Cardiac muscle cell (in vitro differentiated cells and primary cell): ENCODE measurements at places on chromosomes 11 and 22.

- peak; percentile 63 for DNase-seq
These were observed 102.4 kb upstream of the FSHB start for GRCh38 chr11:30128269-30128932.

DNA sequence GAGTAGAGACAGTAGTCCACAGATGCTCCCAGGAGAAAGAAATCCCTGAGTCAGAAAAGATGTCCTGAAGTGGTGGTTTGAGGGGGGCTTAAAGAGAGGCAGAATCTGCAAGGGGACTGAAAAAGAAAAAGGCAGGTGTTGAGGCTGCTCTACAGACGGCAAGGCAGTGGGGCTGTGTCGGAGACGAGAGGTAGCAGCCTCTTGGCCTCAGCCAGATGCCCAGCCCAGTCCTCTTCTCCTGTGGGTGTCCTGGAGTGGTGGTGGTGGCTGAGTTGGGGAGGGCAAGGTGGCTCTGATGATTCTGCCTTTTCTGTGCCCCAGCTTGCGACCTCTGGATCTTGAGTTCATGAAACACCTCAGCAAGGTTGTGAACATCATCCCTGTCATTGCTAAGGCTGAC lies 9.3 kb upstream of the WBP2NL start:
- DNase-seq, result no peak

DNA sequence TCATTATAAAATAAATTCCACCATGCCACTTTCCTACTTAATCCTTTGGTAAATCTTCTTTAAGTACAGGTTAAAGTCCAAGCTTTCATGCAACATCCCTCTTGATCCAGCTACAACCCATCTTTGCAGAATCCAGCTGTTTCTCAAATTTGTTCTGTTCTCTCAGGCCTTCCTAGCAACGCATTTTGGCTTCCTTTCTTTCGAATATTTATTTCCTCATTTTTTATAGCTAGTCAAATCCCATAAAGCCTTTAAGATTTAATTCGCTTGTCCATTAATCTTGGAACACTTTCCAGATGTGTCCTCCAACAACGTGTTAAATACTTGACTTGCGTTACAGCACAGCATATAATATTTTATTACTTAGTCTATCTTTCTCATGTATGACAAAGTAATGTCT lies 600.1 kb upstream of the CHORDC1 start:
- no peak for DNase-seq

GRCh38 chr11:70633610-70634009 lies 235.3 kb downstream of the CTTN start:
- DNase-seq, result no peak

DNA sequence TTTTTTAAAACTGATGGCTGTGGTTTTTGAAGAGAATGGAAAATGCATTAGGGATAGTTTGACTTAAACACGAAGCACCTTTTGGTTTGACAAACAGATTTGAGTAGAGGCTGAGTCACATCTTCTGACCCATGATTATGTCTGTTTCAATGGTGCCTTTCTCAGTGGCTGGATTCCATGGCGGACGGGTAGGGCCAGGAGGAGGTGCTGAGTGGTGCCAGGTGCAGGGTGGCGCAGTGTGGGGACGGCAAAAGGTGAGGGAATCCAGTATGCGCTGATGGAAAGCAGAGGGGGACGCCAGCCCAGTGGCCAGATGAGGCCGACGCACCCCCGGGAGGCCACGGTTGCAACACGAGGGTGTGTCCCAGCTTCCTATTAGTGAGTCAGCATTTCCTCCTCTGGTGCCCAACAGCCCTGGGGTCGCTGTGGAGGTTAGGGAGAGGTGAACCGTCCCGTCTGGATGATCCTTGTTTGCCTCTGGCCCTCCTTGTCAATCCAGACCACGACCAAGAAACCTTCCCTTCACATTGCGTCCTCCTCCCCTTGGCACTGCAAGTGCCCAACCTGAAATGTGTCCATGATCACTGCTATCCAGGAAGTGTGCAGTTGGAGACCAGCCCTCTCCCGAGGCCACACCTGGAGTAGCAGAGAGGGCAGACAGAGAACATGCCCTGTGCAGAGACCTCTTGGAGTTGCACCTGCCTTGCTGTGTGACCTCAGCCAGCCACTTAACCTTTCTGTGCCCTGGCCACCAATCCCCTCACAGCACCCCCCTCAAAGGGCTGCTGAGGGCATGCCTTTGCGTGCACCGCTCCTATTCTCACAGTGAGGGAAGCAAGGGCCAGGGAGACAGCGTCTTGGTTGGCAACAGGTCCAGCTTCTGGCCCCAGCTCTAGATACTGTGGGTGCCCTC lies 32.5 kb upstream of the ATXN10 start:
- no peak for DNase-seq

- peak; percentile 81 for DNase-seq
These were observed 15.2 kb upstream of the NUP160 start for GRCh38 chr11:47863189-47863897.

- peak; percentile 5 for DNase-seq
These were observed 1.4 kb downstream of the PATZ1 start for GRCh38 chr22:31344578-31345330.

- DNase-seq, result peak; percentile 13
These were observed 14.7 kb downstream of the MPEG1 start for GRCh38 chr11:59197991-59198390.

GRCh38 chr11:17894929-17895658 lies 117.8 kb downstream of the SERGEF start:
- peak; percentile 17 for DNase-seq

DNA sequence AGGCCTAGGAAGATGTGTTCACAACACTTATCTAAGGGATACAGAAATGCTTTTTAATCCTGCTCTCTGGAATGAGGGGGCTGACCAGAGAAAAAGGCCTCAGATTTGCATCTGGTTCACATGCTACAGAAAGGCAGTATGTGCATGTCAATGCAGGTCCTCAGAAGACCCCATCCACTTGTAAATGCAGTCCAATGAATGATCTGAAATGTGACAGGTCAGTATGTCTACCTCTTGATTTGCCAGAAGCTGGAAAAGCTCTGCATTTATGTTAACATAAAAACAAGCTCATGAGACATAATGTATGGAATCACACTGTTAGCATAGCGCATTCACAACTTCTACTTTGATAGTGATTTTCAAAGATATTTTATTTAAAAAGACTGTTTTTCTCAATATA lies 367.4 kb upstream of the CHORDC1 start:
- no peak for DNase-seq

DNA sequence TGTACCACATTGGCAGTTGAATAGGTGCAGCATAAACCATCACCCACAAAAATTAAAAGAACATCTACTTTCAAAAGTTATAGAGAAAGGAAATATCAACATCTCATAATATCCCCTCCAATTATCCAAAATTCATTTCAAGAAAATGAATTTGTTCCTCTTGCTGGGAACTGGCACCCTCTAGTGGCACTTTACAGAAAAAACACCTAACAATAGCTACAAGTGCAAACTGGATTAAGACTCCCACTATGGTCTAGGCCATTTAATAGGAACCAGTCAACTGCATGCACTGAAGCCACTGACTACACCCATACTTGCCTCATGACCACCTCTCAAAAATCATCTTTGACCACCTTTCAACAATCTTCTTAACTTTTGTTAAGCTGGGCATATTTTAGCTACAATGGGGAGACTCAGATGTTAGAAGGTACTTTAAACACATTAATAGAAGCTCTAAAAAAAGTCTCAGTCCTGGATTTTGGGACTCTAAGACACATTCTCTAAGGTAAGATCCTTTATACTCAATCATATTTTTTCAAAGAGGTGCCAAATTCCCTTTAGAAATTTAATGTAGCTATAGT lies 17.3 kb downstream of the TRAF6 start:
- DNase-seq, result peak; percentile 53

- peak; percentile 73 for DNase-seq
These were observed 3.9 kb upstream of the RNF215 start for GRCh38 chr22:30390974-30391691.

DNA sequence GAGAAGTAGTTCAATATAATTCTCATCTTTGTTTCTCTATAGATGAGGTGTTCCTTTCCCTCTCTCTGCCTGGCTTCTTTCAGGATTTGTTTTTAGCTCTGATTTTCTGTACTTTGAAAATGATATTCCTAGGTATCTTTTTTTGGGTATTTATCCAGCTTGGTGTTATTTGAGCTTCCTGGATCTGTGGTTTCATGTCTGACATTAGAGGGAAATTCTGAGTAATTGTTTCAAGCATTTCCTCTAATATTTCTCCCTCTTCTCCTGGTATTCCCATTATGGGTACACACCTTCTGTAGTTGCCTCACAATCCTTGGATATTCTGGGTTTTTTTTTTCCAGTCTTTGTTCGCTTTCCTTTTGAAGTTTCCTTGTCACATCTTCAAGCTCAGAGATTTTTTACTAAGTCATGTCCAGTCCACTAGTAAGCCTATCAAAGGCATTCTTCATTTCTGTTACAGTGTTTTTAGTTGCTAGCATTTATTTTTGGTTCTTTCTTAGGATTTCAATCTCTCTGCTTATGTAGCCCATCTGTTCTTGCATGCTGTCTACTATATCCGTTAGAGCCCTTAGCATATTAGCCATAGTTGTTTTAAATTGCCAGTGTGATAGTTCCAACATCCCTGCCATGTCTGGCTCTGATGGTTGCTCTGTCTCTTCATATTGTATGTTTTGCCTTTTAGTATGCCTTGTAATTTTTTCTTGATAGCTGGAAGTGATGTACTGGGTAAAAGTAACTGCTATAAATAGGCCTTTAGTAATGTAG lies 5.8 kb downstream of the CCDC81 start:
- DNase-seq, result no peak

DNA sequence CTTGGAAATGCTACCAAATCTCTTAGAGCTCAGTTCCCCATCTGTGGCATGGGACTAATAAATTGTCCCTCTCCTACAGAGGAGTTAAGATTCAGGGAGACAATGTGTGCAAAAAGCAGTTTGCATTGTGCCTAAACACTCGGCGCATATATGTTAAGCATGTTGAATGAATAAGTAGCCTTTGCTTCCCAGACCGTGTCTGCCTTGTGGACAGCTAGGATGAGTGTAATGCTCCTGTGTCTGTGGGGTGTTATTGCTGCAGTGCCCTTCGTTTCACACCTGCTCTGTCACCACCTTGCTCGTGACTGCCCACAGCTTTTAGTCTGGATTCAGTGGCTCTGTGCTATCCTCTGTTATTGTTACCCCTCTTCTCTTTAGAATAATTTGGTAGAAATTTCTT lies 14.1 kb downstream of the ENDOD1 start:
- DNase-seq, result no peak

- peak; percentile 94 for DNase-seq
These were observed 4.7 kb downstream of the KLHL35 start for GRCh38 chr11:75428281-75428724.

DNA sequence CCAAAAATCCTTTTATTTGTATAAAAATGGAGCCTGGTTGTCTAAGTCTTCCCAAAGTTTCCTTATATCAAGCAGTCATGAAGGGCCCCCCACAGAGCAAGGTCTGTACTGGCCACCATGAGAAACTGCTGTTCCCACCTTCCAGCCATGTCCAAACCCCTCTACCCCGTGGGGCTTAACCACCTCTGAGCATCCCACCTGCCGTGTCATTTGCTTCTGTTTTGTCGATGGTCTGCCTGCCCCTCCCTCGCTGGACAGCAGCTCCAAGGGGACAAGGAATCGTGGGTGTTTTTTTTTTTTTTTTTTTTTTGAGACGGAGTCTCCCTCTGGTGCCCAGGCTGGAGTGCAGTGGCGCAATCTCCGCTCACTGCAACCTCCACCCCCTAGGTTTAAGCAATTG lies 11.1 kb upstream of the ANO1 start:
- no peak for DNase-seq

DNA sequence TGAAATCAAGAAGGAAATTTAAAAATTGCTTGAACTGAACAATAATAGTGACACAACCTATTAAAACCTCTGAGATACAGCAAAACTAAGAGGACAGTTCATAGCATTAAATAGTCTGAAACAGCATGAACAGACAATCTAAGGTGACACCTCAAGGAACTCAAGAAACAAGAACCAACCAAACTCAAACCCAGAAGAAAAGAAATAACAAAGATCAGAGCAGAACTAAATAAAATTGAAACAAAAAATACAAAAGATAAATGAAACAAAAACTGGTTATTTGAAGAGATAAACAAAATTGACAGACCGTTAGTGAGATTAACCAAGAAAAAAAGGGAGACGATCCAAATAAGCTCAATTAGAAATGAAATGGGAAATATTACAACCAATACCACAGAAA lies 122.8 kb upstream of the TOP3B start:
- no peak for DNase-seq

DNA sequence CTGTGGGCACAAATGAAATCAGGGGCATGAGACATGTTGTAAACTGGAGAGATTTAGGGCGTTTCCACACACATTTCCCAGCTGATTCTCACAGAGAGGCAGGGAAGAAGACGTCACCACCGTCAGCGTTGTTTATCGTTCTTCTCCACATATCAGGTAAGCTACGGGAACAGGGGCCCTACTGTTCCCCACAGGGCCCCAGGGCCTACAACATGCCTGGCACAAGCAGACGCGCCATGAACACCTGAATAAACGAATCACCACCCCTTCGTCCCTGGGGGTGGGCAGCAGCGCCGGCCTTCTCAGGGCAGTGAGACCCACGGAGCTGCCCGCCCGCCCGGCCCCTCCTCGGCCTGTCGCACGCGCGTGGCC lies 342 bp downstream of the EFCAB6 start:
- DNase-seq, result peak; percentile 47

- DNase-seq, result no peak
These were observed 293.2 kb downstream of the ETS1 start for GRCh38 chr11:128294001-128294670.

DNA sequence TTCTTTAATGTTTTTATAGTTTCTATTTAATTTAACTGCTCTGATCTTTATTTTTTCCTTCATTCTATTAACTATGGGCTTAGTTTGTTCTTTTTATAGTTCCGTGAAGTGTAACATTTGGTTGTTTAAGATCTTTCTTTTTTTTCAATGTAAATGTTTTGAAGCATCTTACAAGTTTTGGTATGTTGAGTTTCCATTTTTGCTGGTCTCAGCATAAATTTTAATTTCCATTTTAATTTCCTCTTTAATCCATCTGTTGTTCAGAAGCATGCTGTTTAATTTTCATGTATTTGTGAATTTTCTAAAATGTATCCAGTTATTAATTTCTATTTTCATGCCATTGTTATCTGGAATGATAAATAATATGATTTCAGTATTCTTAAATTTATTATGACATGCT lies 17.0 kb upstream of the GLYATL2 start:
- no peak for DNase-seq

GRCh38 chr11:33191467-33191866 lies 30.2 kb upstream of the CSTF3 start:
- DNase-seq, result no peak

- no peak for DNase-seq
These were observed 296.8 kb upstream of the FOLH1 start for GRCh38 chr11:49505231-49505630.

- DNase-seq, result no peak
These were observed 56.8 kb upstream of the ALX4 start for GRCh38 chr11:44366741-44367140.

GRCh38 chr11:66958956-66959274 lies 732 bp upstream of the PC start:
- no peak for DNase-seq
